GM06990 (cell line): ENCODE measurements at places on chromosomes 4 and X.

DNA sequence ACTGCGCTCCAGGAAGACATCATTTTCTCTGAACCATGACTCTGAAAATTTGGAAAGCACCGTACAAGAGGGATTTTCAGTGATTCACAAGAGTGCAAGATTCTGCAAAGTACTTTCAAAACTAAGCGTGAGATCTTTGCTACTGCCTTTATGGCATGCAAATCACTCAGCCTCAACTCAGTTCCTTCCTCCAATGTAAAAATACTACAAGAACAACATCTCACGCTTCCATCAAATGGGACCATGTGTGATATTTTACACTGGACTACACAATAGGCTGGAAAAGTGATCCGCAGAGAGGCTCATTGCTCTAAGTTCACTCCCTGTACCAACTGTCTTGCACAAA lies 674 bp upstream of the IL15 start:
- no peak for DNase-seq

DNA sequence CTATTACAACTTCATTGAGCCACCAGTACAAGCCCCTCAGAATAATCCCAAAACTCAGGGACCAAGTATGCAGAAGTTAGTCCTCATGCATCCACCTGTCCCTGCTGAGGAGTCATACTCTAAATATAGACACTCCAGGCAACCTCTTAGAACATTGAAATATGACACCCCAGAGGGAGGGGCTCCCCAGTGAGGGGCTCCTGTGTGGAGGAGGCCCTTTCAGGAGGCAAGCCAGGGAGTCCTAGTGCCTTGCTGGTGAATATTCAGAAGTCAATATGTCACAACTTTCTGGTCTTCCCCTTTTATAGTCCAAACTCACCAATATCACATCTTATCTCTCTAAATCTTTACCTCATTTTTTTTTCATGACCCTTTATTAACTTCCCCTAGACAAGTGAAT lies 1.6 kb upstream of the ARMCX6 start:
- DNase-seq, result no peak

GRCh38 chr4:123345935-123346300 lies 50.7 kb upstream of the SPRY1 start:
- no peak for DNase-seq

DNA sequence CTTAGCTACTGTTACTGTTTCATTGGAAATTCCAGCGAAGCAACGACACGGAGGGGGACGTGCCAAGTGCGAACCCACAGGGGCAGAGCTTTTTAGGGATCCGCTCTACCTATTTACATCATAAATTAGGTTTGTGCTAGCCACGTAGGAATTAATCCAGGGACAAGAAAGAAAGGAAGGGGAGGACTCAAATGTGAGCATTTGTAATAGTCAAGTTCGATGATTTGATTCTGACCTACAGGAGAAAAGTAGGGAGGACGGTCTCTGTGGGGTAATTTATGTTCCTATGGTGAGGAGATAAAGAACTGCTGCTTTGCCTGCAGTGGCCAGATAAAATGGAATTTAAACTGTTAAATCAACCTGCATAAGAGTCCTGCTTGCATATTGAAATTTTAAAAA lies 1.7 kb downstream of the INTS6L start:
- DNase-seq, result no peak

- no peak for DNase-seq
Measured at GRCh38 chr4:116590648-116591047, 494.7 kb downstream of the TRAM1L1 start.

GRCh38 chr4:156495091-156495490 lies 476.5 kb downstream of the PDGFC start:
- no peak for DNase-seq

DNA sequence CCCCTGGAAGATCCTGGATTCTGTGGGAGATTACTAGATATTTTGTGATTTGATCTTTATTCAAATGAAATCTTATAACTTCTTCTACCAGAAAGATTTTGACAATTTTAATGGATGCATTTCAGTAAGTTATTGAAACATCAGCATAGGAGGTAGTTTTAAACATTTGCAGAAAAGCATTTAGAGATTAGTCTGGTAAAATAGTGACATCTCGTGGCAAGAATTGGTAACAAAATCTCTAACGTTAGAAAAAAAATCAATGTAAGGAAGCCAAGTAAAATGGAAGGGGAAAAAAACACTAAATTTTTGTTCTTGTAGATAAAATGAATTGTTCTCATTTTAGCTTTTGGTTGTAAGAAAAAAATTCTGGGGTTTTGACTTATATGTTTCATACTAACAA lies 73.3 kb downstream of the TASL start:
- peak; percentile 12 for DNase-seq

DNA sequence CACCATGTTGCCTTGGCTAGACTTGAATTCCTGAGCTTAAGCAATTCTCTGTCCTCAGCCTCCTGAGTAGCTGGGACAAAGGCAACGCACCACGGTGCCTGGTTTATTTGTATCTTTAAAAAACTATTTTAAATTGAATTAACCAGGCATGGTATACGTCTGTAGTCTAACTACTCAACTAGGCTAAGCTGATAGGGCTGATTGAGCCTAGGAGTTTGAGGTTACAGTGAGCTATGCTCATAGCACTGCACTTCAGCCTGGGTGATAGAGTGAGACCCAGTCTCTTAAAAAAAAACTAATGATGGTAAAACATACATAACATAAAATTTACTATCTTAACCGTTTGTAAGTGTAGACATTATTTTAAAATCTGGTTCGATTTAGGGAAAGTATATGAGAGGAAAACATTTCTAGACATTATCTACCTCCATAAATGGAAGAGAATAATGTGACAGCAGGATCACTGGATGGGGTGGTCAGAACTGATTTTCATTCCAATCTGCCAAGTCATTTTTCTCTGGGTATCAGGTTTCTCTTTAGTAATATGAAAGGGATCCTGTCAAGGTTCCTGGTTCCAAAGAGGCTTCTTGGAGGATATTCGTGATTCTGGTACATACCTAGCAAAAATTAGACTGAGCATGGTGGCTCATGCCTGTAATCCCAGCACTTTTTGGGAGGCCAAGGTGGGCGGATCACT lies 8.7 kb upstream of the ITGB1BP2 start:
- no peak for DNase-seq

GRCh38 chrX:106919932-106920452 lies at the start of gene CLDN2:
TSS of gene CLDN2 (plus strand) at chrX:106920402. CDS start at chrX:106928229, 7,827 bp downstream.
- no peak for DNase-seq

DNA sequence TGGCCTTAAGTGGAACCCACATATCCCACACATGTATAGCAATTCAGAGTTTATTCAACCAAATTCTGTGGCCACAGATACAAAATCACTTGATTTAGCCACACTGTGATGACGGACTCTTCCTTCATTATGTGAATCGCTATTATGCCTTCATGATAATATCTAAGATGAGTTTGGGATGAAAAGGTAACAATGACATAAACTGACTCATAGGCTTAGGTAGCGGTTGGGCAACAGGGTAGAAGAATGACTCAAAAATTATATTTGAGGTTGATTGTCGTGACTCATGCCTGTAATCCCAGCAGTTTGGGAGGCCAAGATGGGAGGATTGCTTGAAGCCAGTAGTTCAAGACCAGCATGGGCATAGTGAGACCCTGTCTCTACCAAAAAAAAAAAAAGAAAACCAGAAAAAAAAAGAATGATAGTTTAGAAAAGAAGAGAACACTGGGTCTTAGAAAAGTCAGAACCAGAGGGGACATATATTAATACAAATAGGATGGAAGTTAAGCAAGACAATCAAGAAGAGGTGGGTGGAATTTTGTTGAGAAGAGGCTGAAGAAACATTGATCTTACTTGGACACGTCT lies 70.4 kb upstream of the USP9X start:
- DNase-seq, result no peak
